ENCODE measurements at places on chromosomes 3 and 15.

DNA sequence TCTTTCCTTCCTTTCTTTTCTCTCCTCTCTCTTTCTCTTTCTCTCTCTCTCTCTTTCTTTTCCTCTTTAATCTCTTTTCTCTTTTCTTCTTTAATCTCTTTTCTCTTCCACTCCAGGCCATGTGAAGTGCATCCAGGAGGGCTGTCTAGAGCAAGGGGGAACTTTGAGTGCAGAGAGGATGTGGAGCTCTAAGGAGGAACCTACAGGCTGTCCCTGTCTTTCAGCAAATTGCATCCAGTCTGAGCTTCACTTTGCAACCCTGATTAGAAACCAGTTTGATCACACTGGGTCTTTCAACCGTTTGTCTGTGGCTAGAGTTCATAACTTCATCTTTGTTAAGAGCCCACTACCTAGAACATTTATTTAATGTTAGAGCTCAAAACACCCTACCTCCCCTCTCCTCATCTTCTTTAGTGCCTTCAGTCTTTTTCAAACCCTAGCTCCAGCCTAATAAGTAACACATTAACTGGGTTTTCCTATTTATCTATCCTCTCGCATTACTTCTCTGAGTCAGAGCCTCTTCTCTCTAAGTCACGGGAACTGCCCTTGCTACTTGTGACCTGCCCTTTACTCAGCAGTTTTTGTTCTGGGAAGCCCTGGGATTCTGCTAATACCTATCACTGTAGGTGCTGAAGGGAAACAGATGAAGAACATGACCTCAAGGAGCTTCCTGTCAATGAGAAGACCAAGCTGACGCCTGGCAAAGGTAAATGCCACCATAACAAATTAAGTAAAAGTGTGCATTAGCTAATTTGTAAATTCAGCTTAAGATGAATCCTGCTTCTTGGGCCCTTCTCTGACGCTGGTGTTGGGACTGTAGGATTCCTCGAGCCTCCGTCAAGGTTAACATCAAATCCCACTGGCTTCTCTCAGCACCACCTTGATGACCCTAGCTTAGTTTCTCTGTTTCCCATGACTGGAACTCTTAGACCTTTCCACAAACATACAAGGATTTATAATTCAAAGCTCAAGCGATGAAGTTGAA lies at the start of gene GCNT3:
GCNT3 (plus strand) TSS at position 508 of the 985 bp plus-strand sequence. CDS start 6,456 bp downstream, outside the sequence.
- DNase-seq, result no peak

GRCh38 chr3:197597335-197597734 lies 41.6 kb upstream of the BDH1 start:
- no peak for DNase-seq

- DNase-seq, result no peak
These were observed 67.0 kb upstream of the TPM1 start for GRCh38 chr15:62975515-62975914.

DNA sequence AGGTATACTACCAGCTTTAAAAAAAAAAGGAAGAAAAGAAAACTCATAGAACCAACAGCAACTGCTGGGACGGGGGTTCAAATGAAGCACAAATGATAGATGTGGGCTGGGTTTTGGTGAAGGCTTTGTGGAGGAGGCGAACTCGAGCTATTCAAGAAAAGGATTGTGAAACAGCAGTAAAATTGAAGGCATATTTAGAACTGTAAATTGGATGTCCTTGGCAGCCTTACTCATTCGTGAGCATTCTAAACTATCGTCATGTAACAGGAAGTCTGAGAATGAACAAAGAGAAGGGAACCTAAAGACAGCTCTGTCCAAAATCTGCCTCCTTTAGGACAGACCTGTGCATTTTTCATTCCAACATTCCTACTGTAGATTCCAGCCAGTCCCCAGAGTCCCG lies 97.8 kb downstream of the LARS2 start:
- no peak for DNase-seq

- no peak for DNase-seq
These were observed 12.2 kb upstream of the ALDH1A3 start for GRCh38 chr15:100867433-100867832.

- no peak for DNase-seq
These were observed 164.3 kb upstream of the IL12A start for GRCh38 chr3:159824333-159824732.

- no peak for DNase-seq
These were observed 190.5 kb upstream of the VEPH1 start for GRCh38 chr3:157693762-157694161.

DNA sequence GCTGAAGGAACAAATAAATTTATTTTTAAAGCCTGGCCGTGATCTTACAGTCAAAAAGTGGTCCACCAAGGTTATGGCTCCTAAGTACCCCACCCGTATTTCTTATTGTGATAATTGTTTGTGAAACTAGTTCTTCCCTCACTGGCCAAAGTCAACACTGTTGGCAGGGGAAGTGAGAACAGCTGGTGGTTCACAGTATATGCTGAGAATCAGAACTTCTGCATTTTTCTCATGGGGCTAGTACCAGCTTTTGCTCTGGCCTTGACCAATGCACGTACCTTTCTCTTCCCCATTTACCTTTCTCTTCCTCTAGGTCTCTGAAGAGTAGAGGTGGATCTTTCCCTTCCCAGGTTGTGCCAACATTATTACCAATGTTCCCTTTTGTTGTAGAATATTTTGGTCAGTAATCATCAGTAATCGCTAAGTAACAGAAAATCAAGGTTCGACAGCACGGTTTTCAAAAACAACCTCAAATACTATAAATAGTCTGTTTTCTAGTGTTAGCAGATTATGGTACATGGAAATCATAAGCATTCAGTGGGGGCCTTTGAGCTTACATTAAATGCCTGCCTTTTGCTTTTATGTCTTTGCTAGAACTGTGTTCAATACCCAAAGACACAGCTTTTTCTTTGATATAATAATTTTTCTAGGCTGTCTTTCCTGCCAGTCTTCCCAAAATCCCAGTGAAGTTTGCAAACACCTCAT lies 268.0 kb downstream of the LPP start:
- DNase-seq, result no peak

GRCh38 chr15:79004336-79004735 lies 59.5 kb upstream of the CTSH start:
- DNase-seq, result no peak

DNA sequence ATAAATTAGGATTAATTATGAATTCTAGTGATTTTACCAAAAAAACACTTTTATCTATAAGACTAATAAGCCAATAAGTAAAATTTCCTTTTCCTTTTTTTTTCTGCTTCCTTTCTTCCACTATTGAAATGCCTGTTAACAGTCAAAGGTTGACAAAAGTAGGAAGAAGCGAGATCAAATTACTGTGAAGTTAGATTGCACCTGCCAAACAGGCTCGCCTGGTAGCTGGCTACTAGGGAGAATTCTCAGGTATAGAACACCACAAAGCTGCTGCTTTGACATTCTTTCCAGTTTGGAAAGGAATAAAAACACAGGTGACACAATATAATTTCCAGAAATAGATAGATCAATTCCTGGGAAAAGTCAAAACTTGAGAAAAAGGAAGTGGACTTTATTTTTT lies 749.0 kb downstream of the NSUN3 start:
- DNase-seq, result no peak

DNA sequence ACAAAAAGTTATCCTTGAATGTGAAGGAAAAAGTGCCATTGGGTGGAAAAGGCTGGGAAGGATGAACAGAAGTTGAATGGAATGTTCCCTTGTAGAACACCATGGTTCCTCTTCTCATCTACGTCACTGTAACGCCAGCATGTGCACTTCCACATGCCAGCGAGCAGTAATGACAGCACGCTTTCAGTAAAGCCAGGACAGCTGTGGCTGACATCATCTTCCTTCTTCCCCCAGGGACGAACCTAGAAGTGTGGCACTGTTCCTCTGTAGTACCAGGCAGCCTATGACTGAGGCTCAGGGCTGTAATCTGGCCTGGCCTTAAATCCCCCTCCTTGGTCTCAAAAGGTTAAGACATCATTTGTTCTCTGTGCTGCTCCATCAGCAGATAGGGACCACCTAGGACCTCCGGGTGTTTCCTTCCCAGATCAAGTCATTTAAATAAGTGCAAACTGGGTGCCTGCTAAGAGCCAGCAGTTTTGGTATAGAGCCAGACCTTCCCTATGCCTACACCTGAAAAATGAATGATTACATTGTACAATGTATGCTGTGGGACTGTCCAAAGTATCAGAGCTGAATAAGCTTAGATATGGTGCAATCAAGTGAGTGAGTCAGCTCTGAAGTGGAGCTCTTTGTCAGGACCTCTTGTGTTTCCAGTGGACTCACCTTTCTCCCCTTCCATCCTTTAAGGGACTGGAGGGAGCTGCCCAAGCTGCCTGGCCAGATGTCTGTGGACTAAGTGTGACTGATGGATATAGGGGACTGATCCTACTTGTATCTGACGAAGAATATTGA lies 5.6 kb upstream of the SRPRB start:
- no peak for DNase-seq

- no peak for DNase-seq
These were observed 41.1 kb upstream of the PLSCR5 start for GRCh38 chr3:146646261-146646660.

DNA sequence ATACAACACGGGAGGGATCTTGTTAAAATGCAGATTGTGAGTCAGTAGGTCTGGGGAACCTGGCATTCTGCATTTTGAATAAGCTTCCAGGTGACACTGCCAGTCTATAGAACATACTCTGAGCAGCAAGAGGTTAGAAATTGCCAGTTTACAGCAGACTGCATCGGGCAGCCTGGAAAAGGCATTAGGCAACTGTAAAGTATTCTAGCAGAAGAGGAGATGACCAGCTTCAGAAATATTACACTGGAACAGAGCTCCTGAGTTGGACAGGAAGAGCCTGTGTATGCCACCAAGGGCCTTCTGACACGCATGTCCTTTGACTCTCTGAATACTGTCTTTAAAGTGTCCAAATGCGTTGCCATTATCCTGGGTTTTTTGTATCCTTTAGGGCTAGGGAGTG lies 2.5 kb upstream of the ACAN start:
- DNase-seq, result no peak

- DNase-seq, result no peak
These were observed 25.3 kb downstream of the ZNF592 start for GRCh38 chr15:84773716-84774115.

- no peak for DNase-seq
These were observed 4.7 kb upstream of the BNC1 start for GRCh38 chr15:83289160-83289559.

GRCh38 chr3:51719410-51720025 lies 12.7 kb downstream of the GRM2 start:
- DNase-seq, result no peak

- no peak for DNase-seq
These were observed 56.1 kb upstream of the RAD18 start for GRCh38 chr3:9019259-9019961.

- no peak for DNase-seq
These were observed 24.7 kb downstream of the GPR15 start for GRCh38 chr3:98556164-98557130.

GRCh38 chr15:85452436-85452835 lies 72.0 kb downstream of the AKAP13 start:
- DNase-seq, result no peak

- DNase-seq, result no peak
These were observed 87.2 kb downstream of the HMG20A start for GRCh38 chr15:77507911-77508310.
